MCF 10A (cell line): ENCODE measurements at places on chromosomes 2 and 18. TPM values are rescaled to one million over a fixed set of nuclear protein-coding genes. Genes with fewer than 3 reads are reported as not detected.

OR6B2 gene
- not detected in 2 replicates for total RNA-seq

HOXD13 gene
- total RNA-seq = not detected in 2 replicates

SOS1 gene
- 18.5 and 23.3 TPM in 2 replicates for total RNA-seq

YPEL5 gene
- total RNA-seq = 62.5 and 80.6 TPM in 2 replicates

CYP1B1 gene
- 37.2 and 53.3 TPM in 2 replicates for total RNA-seq

RALB gene
- total RNA-seq = 37.4 and 46.5 TPM in 2 replicates

TOGARAM2 gene
- 0.16 TPM in 1 of 2 replicates, not detected in the other for total RNA-seq

ABCB11 gene
- total RNA-seq = 0.05 TPM in 1 of 2 replicates, not detected in the other

FAM161A gene
- 1.7 and 2.3 TPM in 2 replicates for total RNA-seq
